Germinal center (tissue), 1 donor: ENCODE measurements at places on chromosomes 5 and 9.

GRCh38 chr5:67897980-67898379 lies 317.6 kb upstream of the PIK3R1 start:
- no peak for DNase-seq

- no peak for DNase-seq
These were observed 32.9 kb upstream of the TRIO start for GRCh38 chr5:14110196-14110595.

GRCh38 chr5:139847790-139848507 lies 52.3 kb downstream of the PSD2 start:
- peak; percentile 83 for DNase-seq

- no peak for DNase-seq
These were observed 36.2 kb upstream of the GZMA start for GRCh38 chr5:55066277-55066676.

DNA sequence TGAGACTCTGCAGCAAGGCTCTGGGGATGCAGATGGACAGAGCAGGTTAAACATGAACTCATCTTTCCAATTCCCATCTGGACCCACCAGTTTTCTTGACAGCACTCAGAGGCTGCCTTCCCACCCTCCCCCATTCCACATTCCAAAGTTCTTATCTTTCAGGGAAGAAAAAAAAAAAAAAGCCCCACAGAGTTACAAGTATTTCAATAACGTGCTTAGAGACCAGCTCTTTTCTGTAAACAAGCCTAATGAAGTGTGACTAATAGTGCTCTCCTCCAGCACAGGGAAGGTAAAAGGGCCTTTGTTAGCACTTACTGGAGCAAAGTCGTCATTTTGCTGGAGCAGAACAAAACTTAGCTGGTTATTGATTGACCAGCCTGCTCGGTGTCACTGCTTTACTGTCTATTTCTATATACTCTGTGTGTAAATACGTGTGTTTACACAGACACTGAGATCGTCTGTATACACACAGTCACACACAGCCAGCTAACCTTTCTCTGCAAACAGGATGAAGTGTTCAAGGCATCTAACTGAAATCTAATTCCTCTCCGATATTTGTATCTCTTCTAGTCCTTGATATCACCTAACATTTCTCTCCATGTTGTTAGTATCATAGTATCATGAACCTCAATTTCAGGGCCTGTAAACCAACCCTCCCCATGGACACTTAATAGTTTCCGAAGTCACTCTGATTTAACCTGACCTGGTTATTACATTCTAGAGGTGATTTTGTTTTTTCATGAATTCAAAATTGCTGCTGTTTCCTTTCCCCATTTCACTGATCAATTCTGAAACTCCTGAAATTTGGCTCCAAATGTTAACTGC lies 84.9 kb downstream of the ZNF608 start:
- no peak for DNase-seq

- no peak for DNase-seq
These were observed 15.1 kb upstream of the TNFSF15 start for GRCh38 chr9:114820776-114821501.

- peak; percentile 9 for DNase-seq
These were observed 142.3 kb upstream of the ANKH start for GRCh38 chr5:15013654-15014463.

GRCh38 chr9:84238652-84239051 lies 101.9 kb downstream of the SLC28A3 start:
- DNase-seq: no peak

DNA sequence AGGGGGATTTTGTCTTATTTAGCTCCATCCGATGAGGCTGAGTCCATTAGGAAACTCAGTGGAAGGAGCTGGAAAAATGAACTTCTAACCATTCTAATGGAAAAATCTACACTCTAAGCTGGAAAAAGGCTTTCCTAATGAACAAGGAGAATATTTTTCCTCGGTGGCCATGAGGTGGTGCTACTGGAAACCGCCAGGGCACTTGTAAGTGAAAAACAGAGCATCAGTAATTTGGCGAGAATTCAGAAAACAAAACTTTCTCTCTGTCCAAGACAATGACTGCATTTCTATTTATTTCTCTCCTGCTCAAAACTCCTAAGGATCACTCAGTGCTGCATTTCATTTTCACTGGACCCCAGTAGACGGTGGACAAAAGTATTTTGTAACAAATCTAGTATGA lies 237.6 kb downstream of the TENT4A start:
- DNase-seq: no peak

GRCh38 chr9:130149654-130150286 lies 22.4 kb upstream of the NCS1 start:
- no peak for DNase-seq

GRCh38 chr5:147393874-147394672 lies 115.8 kb downstream of the DPYSL3 start:
- no peak for DNase-seq

DNA sequence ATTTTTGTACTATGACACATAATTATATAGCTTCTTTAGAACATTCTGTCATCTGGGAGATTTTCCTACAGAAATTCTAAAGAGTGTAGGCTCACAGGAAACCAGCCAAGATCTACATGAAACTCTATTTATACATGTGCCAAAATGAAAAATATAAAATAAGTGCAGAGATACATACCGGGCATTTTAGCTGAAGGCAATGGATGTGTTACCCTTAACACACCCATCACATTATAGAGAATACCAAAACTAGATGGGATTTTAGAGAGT lies 125.9 kb downstream of the TRIM32 start:
- no peak for DNase-seq

GRCh38 chr9:71774920-71775319 lies 6.6 kb upstream of the CEMIP2 start:
- no peak for DNase-seq

- no peak for DNase-seq
These were observed 40.4 kb upstream of the MATR3 start for GRCh38 chr5:139253115-139253514.

DNA sequence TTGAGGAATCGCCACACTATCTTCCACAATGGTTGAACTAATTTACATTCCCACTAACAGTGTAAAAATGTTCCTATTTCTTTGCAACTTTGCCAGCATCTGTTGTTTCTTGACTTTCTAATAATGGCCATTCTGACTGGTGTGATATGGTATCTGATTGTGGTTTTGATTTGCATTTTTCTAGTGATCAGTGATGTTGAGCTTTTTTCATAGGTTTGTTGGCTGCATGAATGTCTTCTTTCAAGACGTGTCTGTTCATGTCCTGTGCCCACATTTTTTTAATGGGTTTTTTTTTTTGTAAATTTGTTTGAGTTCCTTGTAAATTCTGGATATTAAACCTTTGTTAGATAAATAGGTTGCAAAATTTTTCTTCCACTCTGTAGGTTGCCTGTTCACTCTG lies 615.9 kb downstream of the SEMA5A start:
- DNase-seq: no peak

- no peak for DNase-seq
These were observed 14.6 kb downstream of the PLEKHG4B start for GRCh38 chr5:106587-106986.

- no peak for DNase-seq
These were observed 82.1 kb downstream of the EHMT1 start for GRCh38 chr9:137700911-137701310.

DNA sequence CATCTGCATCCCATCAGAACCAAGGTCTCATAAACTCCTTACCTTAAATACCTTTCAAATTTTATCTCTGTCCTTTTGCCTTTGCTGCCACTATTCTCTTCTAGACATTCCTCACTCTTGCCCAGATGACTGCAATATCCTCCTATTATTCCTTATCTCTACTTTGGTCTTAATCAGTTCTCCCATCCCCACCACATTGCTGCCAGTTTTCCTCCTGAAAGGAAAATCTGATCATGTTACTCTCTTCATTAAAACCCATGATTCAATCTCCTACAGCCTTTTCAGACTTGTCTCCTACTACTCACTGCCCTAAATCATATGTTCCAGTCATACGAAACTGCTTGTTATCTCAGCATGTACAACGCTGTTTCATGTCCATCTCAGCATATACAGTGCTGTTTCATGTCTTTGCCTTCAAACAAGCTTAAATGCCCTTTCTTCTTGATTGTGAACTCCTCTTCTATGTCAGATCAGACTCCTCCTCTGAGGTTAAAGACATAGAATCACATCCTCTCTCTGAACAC lies 152.6 kb upstream of the FST start:
- no peak for DNase-seq

GRCh38 chr5:135543485-135544304 lies 7.9 kb upstream of the NEUROG1 start:
- no peak for DNase-seq

DNA sequence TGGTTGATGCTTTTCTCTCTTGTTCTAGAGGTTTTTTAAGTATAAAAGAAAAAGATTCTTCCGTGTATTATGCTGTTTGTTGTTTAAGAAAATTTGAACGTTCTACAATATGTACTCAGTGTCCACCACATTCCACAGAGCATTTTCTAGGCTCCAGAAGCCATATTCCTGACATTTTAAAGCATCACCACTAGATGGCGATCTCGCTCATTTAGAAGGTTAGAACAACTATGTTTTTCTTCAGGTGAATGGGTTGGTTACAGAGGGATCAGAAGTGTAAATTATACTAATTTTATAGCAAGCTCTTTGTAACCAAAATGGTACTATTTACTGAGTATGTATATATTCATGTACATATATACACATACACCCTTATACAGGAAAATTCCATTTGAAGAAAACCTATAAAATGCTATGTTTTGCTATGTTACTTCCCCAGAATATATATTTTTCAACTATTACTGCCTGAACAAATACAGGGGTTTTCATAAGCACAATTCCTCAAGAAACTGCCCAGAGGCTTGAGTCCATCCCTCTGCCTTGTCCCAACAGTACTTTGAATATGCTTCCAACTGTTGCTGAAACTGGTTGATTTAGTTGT lies 284.3 kb downstream of the CCDC171 start:
- DNase-seq: peak; percentile 36

DNA sequence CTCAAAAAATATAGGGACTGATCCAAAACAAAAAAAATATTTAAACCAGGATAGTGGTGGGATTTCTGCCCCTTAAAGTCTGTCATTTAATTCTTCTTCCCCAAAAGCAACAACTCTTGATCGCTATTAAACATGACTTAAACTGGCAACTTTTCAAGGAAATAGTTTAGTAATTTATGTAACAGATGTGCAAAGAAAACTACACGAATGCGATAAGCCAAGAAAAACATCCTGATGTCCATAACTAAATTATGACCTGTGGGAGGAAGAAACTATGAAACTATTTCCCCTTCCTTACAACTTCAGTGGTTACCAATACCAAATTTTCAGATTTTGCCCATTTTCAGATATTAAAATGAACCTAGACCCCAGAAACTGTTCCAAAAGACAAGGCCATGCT lies 31.5 kb downstream of the CLINT1 start:
- DNase-seq: no peak

- DNase-seq: no peak
These were observed 440.5 kb upstream of the ADAMTS16 start for GRCh38 chr5:4699592-4699991.

- DNase-seq: no peak
These were observed 156.3 kb downstream of the HMHB1 start for GRCh38 chr5:143968071-143968878.

GRCh38 chr9:79756414-79756813 lies 184.6 kb downstream of the TLE4 start:
- DNase-seq: no peak

GRCh38 chr9:117825609-117826347 lies 121.6 kb downstream of the TLR4 start:
- no peak for DNase-seq

GRCh38 chr9:3288686-3289085 lies 237.1 kb downstream of the RFX3 start:
- DNase-seq: no peak

- DNase-seq: no peak
These were observed 131.4 kb downstream of the TMEM174 start for GRCh38 chr5:73304381-73304780.

GRCh38 chr5:172187118-172188032 lies 649 bp downstream of the STK10 start:
- peak; percentile 54 for DNase-seq

DNA sequence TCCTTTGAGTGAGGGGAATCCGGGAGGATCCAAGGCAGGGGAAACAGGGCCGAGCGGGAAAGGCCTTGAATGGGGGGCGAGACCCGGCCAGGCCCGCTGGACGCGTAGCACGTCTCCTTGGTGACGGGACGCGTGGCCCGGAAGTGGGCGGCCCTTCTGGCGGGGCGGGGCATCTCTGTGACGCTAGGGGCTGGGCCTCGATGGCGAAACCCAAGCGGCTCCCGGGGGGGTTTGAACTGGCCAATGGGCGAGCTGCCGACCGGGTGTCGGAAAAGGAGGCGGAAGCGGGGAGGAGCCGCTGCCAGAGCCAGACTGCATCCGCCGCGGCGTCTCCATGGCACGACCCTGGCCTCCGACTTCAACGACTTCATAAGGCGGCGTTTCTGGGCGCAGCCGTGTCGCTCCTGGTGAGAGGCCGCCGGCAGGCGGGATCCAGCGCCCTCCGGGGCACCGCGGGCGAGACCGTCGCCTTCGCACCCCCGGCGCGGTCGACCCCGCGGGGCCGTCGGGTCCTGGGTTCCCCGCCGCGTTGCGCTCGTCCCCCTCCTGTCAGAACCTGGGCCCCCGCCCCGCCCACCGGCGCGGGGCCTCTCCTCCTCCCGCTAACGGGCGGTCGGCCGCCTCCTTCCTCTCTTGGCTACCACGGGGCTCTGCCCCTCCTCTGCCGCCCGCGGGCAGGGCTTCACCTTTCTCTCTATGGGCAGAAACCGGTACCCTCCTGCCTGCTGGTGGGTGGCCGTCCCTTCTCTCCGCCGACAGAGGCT lies at the start of gene ODF2:
ODF2 (plus strand) TSS at position 158 of the 764 bp plus-strand sequence; CDS start at position 244, 86 bp downstream.
- DNase-seq: peak; percentile 100

- DNase-seq: no peak
These were observed 198.9 kb upstream of the WWC1 start for GRCh38 chr5:168092209-168093185.

DNA sequence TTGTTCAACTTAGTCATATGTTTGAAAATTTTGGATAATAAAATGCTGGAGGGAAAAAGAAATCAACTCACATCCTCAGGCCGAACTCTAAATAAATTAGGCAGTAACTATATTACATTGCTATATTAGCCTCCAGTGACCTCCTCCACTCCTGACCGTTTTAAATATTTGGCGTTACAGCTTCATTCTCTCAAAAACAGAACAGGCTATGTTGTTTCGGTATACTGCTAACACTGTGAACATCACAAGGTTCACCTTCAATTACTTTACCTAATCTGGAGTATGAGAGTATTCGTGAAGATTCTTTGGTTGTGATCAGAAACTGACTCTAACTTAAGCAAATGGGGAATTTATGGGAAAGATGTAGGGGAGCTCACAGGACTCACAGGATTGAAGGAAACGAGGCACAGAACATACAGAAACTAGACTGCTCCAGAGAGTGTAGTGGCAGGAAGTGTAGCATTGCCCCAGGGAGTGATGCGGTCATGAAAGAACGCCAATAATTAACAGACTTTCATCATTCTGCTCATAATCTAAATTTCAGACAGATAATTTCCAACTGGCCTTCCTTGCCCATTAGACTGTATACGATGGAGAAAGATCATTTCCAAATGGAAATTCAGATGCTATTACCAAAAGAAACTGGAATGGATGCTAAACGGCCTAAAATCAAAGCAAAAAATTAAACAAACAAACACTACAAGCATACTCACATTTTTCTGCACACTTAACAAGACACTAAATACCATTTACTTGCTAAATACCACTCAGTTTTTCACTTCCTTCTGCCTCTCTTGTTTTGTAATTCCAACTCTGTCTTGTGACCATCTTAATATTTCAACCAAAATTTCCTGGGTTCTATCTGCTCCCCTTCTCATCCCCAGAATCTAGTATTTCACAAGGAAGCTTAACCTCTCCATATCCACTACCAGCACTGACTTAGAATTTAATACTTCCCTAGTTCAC lies 110.1 kb upstream of the LPAR1 start:
- DNase-seq: no peak

GRCh38 chr9:23322392-23322791 lies 503.6 kb downstream of the ELAVL2 start:
- no peak for DNase-seq
